H1 (cell line): ENCODE measurements at places on chromosomes 1 and 21. TPM values are rescaled to one million over a fixed set of nuclear protein-coding genes. Genes with fewer than 3 reads are reported as not detected.

DNA sequence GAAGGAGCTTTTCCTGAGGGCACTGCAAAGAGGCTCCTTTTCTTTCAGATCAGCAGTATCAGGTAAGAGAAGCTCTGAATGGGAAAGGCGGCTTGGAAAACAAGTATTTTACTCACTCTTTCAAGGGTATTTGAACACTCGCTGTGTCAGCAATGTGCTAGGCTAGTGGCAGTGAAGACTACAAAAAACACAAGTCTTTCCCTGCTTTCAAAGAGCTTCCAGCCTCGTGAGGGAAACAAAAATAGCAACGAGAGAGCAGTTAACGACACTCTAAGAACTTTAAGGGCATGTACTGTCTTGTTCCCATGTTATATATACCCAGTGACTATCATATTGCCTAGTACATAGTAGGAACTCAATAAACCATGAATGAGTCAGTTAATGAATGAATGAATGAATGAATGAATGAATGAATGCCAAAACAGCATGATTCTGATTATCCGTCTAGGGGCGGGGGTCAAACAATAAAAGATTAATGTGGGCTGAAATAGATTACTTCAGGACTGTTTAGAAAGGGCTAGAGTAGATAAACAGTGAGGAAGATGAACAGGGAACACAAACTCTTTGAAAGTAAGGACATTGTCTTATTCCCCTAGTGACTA lies 14.2 kb upstream of the MCOLN3 start:
- DNase-seq = no peak

- DNase-seq = no peak
Observed at GRCh38 chr21:23401278-23401677, 2206.0 kb downstream of the MRPL39 start.

The KRTAP15-1 gene
- total RNA-seq = not detected in 2 replicates

The IL22RA1 gene
- 0.17 and 0.21 TPM in 2 replicates for total RNA-seq

The TFF2 gene
- not detected in 2 replicates for total RNA-seq
